ENCODE measurements at places on chromosomes 3 and 15.

- DNase-seq = no peak
These were observed 49.0 kb downstream of the MSL2 start for GRCh38 chr3:136146981-136147729.

- DNase-seq = no peak
These were observed 139.8 kb upstream of the PROK2 start for GRCh38 chr3:71924721-71925120.

DNA sequence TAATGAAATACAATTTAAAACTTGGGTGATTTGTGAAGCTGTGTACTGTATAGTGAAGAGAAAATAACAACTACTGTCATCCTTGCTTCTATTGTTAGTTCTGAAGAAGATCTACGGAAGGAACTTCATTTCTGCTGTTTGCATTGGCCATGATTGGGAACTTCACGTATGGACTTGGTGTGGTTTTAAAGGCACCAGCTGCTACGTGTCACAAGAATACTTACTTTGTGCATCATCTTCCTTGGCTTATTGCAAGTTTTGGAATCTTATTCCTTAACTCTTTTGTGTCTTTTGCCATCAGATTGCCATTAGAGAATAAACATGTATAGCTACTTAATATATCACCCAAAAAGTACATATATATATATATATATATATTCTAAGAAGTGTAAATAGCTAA, 75.0 kb upstream of the VEPH1 start:
- DNase-seq = no peak

GRCh38 chr3:159806412-159806811, 182.2 kb upstream of the IL12A start:
- DNase-seq = no peak

DNA sequence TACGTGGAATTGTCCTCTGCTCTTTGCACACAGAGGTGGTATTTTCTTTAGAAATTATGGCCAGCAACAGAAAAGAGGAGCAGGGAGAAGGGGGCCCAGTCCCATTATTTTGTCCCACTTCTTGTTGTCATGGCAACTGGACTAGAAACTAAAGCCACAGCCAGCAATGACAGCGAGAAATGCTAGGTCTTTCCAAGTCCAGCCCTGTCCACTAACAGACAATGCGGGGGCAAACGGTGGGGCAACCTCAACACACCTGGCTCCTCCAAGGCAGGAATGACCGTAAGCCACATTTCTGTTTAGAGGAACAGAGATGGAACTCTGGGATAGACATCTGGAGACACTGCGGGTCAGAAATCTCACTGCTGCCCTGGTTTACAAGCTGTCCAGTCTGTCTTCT, 107.3 kb downstream of the RFTN1 start:
- no peak for DNase-seq

GRCh38 chr15:67783303-67783702, 42.0 kb upstream of the SKOR1 start:
- DNase-seq = no peak

GRCh38 chr15:95368191-95368590, 962.3 kb upstream of the NR2F2 start:
- no peak for DNase-seq

- DNase-seq = no peak
These were observed 54.5 kb upstream of the OCA2 start for GRCh38 chr15:28153492-28154119.

DNA sequence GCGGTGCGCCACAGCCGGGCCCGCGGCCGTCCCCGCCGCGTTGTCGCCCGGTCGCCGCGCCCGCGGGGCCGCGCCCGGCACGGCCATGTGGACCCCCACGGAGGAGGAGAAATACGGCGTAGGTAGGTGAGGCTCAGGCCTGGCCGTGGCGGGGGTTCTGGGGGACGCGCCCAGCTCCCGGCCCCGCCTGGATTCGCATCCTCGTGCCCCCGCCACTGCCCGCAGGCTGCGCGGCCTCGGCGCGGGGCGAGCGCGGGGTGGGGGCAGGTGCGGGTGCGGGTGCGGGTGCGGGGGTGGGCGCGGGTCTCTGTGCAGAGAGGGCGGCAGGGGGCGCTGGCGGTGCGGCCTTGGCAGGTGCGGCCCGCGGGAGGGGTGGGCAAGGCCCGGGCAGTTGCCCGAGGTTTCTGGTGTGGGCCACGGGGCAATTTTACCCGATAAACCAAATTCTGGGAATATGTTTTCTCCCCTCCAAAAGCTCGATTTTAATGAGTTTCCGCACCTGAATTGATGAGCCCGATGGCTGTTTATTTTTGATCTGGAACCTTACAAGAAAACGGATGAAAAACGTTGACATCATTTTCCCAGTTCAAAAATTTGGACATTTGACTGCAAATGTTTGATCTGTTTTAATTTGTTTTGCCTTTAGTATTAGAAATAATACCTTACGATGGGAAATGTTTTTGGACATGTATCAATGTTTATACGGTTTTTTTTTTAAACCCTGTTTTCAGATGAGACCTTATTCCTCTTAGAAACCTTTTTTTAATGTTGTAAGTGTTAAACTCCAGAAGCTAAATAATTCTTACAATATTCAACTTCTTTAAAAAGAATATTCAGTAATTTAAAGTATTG, 678 bp downstream of the DOCK3 start:
- DNase-seq = peak; percentile 9

DNA sequence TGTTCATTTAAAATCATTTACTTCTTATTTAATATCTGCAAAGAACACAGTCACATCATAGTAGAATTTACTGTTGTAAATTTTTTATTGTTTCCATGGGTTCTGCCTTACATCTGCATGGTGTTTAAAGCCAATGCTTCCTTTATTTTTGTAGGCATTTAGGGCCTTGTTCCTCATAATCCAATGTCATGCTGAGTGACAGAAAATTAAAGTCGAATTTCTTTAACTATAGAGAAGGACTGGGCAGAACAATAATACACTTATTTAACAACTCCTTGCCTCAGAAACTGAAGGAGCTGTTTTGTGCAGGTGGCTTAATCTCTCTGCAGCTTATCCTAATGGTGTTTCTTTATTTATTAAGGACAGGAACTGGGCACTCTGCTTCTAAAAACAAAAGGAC, 149.6 kb downstream of the LEKR1 start:
- DNase-seq = no peak

DNA sequence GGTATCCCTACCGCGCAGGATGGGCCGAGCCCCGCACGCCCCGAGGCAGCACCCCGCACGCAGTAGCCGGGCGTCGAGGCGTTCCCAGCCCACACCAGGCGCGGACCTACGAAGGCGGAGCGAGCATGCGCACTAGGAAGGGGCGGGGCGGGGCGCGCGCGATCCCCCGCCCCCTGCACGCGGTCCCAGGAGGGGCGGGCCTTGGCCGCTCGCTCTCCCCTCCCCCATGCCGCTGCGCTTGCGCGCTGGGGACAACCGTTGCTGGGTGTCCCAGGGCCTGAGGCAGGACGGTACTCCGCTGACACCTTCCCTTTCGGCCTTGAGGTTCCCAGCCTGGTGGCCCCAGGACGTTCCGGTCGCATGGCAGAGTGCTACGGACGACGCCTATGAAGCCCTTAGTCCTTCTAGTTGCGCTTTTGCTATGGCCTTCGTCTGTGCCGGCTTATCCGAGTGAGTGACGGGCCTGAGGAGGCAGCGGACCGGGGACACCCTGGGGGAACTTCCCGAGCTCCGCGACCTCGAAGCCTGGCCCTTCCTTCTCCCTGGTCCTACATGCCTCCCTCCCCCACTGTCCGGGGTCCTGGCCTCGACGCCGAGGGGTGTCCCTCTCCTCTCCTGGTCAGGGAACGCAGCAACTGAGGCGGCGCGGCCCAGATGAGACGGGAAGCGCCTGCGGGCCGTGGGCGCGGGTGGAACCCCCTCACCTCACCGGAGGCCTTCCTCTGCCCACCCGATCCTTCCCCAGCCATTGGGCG, at the start of gene SPESP1:
Gene SPESP1, plus strand, starts transcription at position 258 of the 755 bp plus-strand sequence. Its CDS starts 129 bp downstream, at position 387.
- no peak for DNase-seq

DNA sequence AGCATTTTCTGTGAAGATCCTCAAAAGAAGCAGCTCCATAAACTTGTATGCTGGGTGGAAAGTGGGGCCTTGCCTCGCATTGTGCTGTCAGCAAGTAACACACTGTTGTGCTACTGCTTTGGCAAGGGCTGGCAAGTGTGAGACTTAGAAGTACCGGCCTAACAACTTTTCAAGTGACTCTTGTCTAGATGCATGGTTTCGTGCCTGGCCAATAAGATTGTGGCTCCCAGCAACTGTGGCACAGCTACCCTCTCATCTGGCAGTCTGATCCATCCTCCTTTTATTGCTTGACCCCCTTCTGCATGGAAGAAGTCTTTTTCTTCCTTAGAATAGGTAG, 79.4 kb upstream of the VEPH1 start:
- DNase-seq = no peak

- no peak for DNase-seq
These were observed 46.7 kb downstream of the AMOTL2 start for GRCh38 chr3:134327594-134327975.

GRCh38 chr3:87625876-87626275, 349.5 kb upstream of the POU1F1 start:
- DNase-seq = no peak

DNA sequence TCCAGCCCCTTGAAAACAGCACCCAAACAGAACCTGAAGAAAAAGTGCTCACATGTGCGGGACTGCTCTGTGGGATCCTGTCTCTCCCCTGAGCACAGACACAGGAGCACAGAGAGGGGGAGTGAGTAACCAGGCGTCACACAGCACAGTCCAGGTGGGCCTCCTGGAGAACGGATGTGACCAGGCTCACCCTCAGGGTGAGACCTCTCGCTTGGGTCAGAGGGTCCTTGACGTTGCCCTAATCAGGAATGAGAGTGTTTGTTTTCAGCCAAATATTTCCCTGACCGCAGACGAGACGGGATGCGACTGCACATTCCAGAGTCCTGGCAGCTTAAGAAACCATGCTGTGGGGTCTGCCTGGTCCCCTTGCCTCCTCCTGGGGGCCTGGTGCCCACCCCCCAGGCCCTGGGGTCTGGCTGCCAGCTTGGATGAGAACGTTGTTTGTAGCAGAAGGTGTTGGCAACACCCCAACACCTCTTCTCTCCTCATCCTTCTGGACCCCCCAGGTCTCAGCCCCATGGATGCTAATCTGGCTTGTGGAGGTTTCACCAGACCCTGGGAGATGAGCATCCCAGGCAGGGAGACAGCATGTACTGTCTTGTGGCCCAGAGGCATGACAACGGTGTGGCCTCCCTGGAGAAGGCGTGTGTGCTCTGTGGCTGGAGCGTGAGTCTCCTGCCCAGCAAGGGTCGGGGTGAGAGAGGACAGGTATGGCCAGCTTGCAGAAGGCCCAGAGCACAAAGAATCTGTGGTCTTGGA, 42.1 kb upstream of the SLC6A6 start:
- no peak for DNase-seq

- no peak for DNase-seq
These were observed 29.4 kb downstream of the ZXDC start for GRCh38 chr3:126446301-126446700.

- DNase-seq = no peak
These were observed 13.2 kb downstream of the TSPAN3 start for GRCh38 chr15:77057685-77058084.

DNA sequence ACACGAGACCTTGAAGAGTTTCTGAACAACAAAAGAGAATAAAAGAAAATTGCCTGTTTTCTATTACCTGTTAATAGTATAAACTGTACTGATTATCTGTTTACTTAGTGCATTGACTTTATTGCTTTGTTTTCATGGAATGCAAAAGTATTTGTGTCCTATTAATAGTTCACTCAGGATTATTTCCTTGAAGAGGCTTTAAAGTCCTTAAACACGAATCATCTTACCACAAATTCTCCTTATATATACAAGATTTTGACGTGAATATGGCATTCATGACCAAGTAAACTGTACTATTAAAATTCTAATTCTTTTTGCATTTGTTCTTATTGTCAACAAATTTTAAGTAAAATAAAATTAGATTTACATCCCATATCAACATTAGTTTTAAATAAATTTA, 513.0 kb downstream of the NTRK3 start:
- DNase-seq = no peak

- no peak for DNase-seq
These were observed 111.5 kb upstream of the FLNB start for GRCh38 chr3:57896691-57897090.

DNA sequence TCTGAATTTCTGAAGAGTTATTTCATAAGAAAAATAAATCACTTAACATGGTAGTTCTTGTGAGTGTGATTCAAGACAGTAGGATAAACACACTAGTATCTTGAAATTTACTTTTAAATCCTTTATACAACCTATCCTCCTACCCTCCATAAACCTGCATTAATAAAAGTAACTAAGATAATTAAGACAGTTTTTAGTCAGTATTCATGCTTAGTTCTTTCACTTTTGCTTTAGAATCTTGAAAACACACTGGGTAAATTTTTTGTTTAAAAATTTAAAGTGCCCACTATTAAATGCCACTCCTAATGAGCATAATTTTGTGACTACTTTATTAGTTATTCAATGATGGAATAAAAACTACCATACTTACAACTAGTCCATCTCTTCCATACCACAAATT, 28.8 kb downstream of the GOLIM4 start:
- DNase-seq = no peak

GRCh38 chr15:32034106-32034505, 3.8 kb downstream of the CHRNA7 start:
- no peak for DNase-seq

DNA sequence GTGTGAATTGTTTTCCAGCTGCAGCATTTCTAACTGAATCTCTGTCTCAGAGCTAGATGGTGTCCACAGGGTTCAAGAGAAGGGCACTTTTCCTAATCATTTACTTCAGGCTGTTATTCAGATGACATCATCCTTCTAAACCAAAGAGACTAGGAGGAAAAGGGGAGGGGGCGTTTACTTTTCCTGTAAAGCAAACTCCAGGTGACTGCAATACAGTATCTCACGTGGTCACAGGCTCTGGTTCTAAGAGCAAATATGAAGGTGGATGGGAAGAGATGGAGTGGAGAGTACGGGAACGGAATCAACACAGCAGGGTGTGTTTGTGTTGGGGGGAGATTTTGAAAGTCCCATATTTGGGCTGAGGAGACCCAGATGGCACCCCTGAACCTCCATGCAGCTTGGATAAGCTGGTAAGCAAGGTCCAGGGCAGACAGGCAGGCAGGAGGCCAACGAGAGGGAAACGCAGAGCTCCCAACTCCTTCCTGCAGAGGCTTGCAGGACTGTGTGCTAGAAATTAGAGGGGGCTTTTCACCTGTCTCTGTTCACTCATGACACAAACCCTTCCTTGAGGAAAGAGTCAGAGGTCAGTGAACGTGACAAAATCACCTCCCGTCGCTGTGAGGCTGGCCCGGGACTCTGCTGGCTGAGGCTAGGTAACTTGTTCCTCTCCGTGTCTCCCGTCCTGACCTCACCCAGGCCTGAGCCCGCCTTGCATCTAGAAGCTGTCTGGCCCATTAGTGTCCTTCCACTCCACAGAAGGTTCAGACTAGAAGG, 151.2 kb downstream of the OPA1 start:
- DNase-seq = peak; percentile 84

Measured in NCI-H1930 (cell line).